ENCODE measurements at places on chromosomes 11 and 22.

- DNase-seq = no peak
Observed at GRCh38 chr11:86116386-86116726, 47.5 kb upstream of the PICALM start.

DNA sequence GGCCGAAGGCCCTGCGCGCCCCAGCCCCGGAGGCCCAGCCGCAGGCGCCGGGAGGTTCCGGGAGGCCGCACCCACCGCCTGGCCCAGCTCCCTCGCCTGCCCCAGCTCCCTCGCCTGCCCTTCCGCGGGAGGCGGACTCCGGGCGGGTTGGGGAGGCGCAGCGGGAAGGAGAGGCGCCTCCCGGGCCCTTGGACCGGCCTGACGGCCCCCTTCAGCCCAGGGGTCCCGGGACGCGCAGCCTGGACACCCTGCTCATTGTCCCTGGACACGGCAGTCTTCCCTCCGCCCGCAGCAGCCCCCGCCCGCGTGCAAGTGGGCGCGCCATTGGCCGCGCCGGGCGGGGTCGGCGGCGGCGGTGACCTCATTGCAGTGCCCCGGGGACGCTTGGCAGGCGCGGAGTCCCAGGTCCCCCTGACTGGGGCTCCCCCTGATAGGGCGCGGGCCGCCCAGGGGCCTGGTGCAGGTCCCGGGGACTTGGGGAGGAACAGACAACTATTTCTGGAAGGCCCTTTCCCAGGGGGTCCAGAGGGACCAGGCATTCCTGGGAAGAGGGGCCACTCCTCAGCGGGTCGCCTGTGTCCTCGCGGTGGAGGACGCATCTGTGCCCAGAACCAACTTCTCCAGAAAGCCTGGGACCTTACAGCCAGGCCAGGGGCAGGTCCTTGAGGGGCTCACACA is 501 bp downstream of the CD151 start:
- DNase-seq = no peak

DNA sequence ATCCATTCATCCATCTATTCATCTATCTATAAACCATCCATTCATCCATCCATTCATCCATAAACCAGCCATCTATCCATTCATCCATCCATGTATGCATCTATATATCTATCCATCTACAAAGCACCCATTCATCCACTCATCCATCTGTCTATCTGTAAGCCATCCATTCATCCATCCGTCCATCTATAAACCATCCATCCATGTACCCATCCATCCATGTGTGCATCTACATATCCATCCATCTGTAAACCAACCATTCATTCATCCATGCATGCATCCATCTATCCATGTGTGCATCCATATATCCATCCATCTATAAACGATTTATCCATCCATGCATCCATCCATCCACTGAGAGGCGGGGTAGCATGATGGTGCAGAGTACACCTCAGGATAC is 58.4 kb downstream of the MPPED1 start:
- DNase-seq = no peak

- no peak for DNase-seq
Observed at GRCh38 chr11:92765965-92766371, 203.5 kb upstream of the MTNR1B start.

- DNase-seq = no peak
Observed at GRCh38 chr11:47188259-47188658, 2.0 kb upstream of the PACSIN3 start.

DNA sequence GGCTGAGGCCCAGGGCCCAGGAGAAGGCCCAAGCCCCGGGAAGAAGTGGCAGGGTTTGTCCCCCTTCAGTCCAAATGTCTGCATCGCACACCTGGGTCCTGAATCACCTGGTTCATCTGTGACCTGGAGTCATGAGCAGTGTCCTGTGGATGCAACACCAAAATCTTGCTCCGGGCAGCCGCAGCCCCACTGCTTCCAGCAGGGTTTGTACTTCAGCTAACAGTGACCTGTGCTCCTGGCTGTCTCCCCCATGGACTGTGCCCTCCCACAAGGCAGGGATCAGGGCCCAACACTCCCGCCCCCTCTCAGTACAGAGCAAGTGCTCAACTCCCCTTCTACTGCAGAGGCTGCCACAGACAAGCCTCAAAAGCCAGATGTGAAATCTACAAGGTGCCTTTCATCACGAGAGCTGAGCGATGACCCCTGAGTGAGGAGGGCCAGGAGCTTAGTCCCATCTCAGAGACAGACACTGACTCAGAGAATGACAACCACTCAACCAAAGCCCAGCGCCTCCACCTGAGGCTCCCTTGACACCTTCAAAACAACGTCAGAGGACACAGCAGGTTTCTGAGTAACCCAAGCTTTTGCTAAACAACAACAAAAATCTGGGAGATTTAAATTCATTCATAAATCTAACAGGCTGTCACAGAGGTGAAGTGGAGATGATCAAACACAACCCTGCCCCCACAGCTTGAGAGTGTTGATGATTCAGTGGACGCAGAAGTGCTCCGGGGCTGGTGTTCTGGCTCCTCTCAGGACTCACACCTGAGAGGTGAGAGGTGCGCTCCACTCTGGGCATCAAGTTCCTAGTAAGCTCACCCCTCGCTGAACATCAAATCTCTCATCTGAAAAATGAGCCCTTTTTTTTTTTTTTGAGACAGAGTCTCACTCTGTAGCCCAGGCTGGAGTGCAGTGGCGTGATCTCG is 3.4 kb downstream of the KIAA0930 start:
- DNase-seq = no peak

DNA sequence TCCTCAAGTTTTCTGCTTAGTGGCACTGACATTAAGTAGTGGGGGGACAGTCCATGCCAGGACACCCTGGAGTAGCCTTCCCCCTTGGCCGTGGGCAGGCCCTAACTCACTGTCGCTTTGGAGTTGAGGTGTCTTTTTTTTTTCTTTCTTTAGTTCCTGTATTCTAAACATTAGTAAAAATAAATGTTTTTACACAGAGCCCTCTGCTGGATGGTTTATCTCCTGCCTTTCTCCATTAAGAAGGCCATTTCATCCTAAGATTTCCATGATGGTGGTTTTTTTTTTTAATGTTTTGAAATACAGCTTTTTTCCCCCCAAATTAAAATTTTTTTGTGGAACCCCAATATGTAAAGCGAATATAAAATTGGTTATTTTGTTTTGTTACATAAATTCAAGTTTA is 1.8 kb upstream of the TIGD3 start:
- peak; percentile 55 for DNase-seq

DNA sequence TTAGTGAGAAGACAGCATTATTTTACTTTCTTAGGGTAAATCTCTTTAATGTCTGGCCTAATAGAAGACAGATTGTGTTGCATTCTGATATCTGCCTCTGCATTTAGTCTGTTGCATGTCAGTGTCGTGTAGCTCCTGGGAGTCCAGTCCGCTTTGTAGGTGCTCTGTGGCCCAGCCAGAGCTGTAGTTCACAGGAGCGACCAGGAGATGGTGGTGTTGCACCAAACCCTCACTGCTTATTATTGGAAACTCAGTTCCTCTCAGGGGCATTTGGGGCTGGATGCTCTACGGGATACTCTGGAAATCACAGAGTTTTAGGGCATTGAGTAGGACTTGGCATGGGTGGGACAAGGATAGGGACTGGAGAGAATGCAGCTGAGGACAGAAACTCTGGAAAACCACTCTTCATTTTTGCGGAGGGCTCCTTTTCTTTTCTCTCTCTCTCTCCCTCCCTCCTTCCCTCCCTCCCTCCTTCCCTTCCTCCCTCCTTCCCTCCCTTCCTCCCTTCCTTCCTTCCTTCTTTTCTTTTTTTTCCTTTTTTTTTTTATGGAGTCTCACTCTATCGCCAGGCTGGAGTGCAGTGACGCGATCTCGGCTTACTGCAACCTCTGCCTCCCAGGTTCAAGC is 21.7 kb downstream of the MIAT start:
- DNase-seq = peak; percentile 74

DNA sequence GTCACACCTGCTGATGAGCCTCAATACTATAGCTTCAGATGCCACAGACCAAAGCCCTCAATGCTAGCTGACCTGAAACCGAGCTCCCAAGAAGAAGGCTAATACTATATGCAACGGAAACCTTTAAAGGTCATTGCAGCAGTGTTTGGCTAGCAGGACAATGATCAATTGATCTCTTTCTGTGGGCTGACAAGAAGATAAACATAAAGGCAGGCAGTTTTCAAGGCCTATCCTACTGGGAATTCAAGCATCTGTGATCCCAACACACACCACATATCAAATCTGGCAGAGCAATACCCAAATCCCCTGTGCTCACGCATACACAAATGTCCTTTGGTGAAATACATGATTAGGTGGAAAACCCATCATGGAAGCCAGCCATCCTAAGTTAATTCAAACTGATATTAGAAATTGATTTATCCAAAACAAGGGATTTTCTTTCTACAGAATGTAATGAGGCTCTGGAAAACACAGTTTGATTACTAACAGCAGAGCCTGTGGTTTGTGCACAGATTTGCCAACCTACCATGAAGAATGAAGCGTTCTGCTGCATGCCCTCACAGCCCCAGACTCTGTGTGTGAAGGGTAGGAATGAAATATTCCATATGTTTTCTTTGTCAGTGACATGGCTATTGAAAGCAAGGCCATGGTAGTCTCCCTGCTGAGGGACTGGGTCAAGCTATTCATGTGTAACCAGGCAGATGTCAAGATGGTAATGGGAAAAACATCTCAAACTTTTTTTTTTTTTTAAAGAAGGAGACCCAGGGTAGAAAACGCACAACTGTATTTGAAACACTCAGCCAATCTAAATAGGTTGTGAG is 12.2 kb downstream of the LGR4 start:
- no peak for DNase-seq

DNA sequence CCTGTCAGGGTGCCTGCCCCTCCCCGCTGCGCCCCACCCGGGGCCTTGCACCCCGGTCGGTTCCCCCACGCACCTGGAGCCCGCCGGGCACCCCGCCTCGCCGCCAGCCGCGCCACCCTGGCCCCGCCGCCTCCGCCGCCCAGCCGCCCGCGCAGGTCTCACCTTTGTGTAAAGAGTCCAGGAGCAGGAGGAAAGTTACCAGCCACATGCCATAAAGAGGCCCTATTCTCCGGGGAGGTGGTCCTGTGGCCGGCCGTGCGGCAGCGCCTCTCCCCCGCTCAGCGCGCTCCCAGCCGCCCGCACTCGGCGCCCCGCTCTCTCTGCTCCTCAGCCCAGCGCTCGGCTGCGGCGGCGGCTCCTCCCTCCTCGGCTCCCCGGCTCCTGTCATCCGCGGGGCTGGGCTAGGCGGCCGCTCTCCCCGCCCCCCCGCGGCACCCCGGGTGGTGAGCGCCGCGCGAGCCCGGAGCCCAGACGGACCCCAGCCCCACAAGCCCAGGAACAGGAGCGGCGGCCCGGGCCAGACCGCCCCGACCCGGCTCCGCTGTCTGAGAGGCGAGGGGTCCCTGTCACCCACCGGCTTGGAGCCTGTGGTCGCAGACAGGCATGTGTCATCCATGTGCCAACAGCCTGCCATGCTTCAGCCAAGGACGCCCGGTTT is at the start of gene DSCAML1:
TSS of gene DSCAML1 (minus strand) at position 345 of the 658 bp plus-strand sequence. CDS start at position 208, 137 bp downstream.
- no peak for DNase-seq

DNA sequence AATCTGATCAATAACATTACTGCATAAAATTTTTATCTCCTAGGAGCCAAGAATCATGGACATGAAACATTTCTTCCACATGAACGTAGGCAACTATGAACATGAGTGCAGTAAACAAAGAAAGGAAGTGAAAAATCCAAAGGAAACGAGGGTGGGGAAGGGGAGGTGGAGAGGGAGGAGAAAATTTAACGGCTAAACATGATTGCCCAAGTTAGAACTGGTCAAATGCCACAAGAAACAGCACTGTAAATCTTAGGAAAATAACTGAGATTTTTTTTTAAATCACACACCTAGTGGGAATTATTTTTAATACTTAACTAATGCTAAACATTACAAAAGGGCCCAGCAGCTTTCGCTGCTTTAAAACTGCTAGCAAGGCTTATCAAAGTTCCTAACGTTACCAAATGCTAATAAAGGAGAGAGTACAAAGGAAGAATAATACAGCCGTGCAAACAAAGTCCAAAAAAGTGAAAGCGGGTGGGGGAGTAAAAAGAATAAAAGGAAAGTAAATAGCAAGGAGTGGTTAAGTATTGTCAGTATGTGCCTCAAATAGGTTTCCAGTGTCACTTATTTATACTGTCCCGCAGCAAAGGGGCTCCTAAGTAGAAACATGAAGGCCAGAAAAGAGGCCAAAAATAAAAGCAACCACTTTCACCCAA is 13.7 kb downstream of the NARS2 start:
- no peak for DNase-seq

- no peak for DNase-seq
Observed at GRCh38 chr11:17721242-17721999, 2.0 kb downstream of the MYOD1 start.

DNA sequence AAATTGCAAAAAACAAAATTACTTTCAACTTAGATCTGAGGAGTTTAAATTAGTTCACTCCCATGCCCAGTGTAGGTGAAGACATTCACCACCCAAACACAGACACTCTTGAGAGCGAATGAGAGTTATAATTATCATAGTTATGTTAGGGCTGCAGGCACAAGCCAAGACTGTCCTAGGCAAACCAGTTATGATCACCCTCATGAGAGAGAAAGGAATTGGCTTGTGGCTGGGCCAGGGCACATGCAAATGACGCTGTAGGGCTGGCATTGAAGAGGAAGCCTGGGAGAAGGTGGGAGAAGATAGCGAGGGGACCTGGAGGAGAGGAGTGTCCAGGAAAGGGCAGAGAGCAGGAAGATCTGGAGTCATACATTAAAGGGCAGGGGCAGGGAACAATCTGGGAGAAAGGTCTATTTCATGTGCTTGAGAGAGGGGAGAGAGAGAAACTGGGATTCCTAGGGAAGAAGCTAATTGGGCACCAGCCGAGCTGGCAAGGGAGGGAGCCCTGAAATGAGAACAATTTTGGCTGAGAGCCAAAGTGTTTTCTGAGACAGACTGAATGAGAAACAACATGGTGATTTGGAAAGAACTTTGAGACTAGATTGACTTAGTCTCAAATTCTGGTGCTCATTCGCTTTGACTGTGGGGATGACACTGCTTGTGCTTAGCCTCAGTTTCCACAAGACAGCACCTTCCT is 279.9 kb downstream of the KIRREL3 start:
- no peak for DNase-seq

- DNase-seq = no peak
Observed at GRCh38 chr11:45209891-45210699, 63.7 kb downstream of the PRDM11 start.

DNA sequence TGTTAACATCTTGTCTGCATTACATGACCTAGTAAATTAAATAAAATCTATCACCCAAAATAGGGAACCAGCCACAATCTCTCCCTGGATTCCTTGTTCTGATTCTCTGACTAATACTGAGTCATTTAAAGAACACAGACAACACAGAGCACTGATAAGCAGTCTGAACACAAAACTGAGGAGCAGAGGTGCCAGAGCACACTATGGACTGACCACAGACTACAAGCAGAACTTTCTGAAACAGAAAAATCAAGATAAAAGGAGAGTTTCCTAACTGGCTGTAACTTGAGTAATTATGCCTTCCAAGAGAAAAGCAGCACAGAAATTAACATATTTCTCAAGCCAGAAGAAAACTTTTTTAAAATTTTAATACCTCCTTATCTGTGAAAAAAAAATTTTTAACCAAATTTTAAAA is 128.8 kb downstream of the SGSM3 start:
- peak; percentile 60 for DNase-seq

- DNase-seq = no peak
Observed at GRCh38 chr11:87035976-87036583, 1.7 kb upstream of the TMEM135 start.

GRCh38 chr11:102589047-102589459 is 36.1 kb downstream of the MMP20 start:
- no peak for DNase-seq

GRCh38 chr11:126548581-126549550 is 193.4 kb downstream of the ST3GAL4 start:
- no peak for DNase-seq

Data from RKO (cell line).